ENCODE measurements at places on chromosomes 2 and 18.

DNA sequence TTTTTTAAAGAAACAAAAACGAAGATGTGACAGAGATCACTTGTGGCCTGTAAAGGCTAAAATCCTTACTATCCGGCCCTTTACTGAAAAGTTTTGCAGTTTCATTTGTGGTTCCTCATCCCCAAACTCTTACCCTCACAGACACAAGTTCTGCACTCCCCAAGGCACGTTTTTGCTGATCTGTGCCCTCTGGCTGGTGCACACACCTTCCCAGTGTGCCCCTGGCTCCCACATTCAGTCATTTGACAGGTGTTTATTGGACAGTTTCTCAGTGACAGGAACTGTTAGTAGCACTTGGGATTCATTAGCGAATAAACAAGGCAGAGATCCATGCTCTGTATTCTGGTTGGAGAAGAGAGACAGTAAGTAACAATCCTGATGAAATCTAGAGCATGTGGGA is 22.8 kb downstream of the ZAP70 start:
- no peak for DNase-seq

DNA sequence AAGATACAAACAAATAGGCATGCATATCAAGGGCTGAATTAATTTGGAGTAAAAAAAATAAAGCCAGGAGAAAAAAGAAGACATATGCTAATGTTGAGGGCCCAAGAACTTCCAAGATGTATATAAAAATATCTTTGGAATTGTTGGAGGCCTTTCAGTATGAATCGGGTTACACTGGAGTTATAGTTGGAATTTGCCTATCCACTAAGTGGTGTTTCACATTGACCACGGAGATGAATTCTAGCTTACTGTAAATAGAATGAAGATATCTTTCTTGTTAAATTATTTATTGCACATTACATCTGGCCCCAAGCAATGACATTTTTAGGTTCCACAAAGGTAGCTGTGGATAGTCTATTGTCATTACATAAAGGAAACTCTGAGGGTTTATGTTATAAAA is 38.5 kb upstream of the TRIB2 start:
- no peak for DNase-seq

DNA sequence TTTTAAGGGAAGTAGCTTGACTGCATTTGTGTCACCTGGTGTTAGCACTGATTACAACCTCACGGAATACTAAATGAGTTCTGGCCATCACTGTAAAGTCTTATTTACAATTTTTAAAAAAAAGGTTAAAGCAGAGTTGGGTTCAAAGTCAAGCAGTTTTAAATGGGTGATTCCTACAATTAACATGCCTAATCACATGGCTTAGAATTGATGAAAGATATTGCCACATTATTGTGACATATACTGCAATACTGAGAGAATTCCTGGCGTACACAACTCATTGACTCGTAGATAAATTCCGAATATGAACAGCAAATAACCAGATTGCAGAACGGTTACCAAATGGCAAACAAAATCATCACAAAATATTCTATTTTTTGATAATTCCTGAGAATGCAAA is 34.2 kb downstream of the ROCK2 start:
- no peak for DNase-seq

GRCh38 chr2:43049836-43050801 is 176.3 kb downstream of the ZFP36L2 start:
- DNase-seq: no peak

GRCh38 chr2:98039085-98039756 is 43.5 kb upstream of the TMEM131 start:
- no peak for DNase-seq

DNA sequence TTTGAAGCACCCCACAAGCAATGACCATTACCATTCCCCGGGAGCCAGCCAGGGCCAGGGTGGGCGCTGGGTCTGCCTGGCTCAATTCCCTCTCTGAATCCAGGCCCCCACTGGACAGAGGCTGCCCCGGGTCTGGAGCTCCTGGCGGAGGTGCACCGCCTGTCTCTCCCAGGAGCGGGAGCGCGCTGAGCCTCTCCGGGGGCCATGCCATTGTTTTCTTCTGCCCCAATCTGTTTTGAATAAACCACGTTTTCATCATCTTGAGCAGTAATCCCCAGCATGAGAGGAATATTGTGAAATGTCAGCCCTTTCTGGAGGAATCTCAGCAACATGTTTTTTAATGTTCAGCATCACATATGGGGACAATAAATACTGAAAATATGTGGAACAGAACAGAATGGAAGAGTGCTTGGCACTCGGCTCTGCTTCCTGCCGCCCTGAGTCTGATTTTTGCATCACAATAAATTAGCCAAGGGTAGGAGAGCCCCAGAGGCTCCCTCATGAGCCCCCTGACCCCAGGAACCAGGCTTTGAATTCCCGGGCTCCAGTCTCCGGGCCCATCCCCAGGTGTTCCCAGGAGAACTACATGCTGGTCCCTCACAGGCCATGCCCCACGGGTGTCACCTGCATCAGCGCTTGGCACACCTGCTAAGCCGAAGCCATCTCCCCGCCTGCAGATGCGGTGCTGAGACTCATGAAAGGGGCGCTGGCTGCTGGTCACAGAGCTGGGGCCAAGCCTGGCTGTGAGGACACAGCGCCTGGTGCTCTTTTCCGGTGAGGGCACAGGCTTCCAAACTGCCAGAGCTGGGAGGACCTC is 88.8 kb downstream of the INHBB start:
- no peak for DNase-seq

GRCh38 chr2:137000811-137001210 is 235.5 kb downstream of the THSD7B start:
- DNase-seq: no peak

- DNase-seq: peak; percentile 91
Measured at GRCh38 chr2:28390746-28391563, 1.7 kb upstream of the FOSL2 start.

- DNase-seq: no peak
Measured at GRCh38 chr2:183919926-183920325, 678.4 kb upstream of the ZNF804A start.

- peak; percentile 7 for DNase-seq
Measured at GRCh38 chr2:34705551-34706247, 1106.6 kb upstream of the FAM98A start.

DNA sequence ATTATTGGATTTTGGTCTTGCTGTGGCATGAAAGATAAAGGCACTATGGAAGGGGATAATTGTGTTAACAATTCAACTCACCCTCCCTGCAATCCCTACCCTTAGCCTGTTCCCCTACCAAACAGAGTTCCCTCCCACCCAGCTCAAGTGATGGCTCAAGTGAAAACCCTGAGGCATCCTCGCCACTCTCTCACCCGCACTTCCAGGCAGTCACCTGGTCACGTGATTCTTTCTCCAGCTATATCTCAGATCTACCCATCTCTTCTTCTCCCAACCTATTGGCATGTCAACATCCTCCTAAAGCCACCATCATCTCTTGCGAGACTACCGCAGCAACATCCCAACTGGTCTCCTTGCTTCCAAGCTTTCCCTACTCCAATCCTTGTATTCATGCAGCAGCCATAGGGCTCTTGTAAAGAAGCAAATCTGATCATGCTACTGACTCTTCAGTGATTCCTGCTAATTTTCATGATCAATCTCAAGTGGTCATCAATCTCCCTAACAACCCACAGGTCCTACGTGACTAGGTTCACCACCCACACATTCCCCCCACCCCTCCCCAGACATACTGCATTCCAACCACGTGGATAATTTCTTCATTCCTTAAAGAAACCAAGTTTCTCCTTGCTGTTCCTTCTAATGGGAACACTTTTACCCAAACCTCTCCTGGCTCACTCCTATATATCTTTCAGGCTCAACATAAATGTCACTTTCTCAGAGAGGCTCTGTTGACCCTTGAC is 66.7 kb downstream of the MBD2 start:
- DNase-seq: no peak

DNA sequence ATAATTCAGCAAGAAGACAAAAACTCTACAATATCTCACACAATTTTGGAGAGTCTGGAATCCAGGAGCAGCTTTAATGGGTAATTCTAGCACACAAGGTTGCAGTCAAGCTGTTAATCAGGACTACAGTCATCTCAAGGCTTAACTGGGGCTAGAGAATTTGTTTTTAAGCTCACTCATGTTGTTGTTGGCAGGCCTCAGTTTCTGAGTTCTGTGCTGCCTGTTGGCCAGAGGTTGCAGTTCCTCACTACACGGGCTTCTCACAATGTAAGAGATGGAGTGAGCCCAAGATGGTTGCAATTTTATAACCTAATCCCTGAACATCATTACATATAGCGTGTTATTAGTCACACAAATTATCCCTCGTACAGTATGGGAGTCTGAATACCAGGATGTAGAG is 50.6 kb upstream of the TMEFF2 start:
- DNase-seq: no peak

- DNase-seq: no peak
Measured at GRCh38 chr18:58405107-58405898, 223.6 kb downstream of the ALPK2 start.

DNA sequence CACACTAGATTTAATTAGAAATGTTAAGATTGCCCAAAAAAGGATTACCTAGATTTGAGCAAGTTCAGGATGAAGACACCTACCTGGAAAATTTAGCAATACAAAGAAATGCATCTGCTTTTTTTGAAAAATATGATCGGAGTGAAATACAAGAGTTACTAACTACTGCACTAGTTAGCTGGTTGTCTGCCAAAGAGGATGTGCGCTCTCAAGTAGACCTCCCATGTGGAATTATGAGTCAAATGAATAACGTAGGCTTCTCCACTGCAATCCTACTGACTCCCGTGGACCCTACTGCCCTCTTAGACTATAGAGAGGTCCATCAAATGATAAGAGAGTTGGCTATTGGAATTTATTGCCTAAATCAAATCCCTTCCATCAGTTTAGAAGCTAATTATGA is 2.0 kb downstream of the ANKAR start:
- DNase-seq: no peak

- no peak for DNase-seq
Measured at GRCh38 chr2:37907501-37908225, 17.4 kb upstream of the RMDN2 start.

DNA sequence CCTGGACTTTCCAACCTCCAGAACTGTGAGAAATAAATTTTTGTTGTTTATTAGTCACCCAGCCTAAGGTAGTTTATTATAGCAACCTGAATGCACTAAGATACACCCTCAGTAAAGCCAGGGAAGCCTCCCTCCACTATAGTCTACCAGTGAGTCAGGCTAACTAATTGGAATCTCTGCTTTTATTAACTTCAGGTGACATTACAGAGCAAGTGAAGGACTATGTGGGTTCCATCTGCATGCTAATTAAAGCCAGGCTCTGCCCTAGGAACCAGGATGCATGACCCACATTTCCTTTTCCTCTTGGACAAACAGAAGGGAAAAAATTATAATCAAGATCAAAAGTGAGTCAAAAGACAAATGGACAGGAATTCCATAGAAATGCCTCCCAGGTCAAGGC is 56.1 kb downstream of the ZC3H8 start:
- no peak for DNase-seq

- no peak for DNase-seq
Measured at GRCh38 chr2:26989156-26989555, 18.7 kb downstream of the MAPRE3 start.

GRCh38 chr2:160615706-160616105 is 122.1 kb upstream of the RBMS1 start:
- no peak for DNase-seq

- no peak for DNase-seq
Measured at GRCh38 chr2:232979871-232980461, 33.1 kb downstream of the NGEF start.

DNA sequence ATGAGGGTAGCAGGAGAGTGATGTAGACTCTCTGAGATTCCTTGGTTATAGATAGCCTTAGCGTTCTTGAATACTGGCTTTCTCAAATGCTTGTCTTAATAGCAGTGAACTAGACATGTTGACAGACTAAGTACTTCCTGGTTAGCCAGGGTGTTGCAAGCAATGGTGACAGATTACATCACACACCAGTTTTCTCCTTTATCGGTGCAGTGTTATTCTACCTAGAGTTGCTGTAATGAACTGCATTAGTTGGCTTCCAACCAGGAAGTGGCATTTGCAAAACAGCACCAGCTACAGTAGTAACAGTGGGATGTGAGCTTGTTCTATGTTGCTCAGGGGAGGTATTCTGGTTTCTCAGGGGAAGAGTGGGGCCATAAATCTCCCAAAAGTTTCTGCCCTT is 582.2 kb upstream of the DDX18 start:
- DNase-seq: no peak

DNA sequence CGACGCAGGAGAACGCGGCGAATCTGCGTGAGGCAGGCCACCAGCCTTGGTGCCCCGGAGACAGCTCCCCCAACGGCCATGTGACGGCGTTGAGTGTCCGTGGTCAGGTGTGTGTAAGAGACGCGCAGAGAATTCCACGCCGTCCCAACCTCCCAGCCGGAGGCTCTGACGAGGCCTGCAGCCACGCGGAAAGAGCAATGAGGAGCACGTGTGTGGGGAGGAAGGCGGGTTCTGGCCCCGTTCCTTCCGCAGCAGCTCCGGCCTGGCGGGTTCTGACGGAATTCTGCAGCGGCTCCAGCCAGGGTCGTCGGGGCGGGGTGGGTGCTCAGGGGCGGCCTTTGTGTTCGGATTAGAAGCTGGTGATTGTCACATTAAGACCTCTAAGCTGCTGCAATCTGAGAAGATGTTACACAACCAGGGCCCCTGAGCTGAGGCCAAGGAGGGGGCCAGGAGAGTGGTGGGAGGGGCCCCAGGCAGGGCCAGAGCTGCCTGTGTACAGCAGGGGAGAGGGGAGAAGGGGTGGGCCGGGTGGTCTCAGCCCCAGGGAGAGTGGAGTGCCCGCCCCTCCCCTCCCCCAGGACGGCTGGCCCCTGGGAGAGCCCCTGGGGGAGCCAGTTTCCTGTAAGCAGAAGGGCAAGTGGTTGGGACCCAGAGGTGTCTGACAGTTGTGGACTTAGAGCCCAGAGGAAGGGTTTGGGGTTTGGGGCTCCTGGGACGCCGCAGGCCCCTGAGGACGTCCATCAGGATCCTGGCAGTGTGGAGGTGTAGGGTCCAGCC is 5.1 kb upstream of the GAL3ST2 start:
- no peak for DNase-seq

- DNase-seq: no peak
Measured at GRCh38 chr18:8860845-8861642, 155.7 kb downstream of the MTCL1 start.

GRCh38 chr2:239644011-239644410 is 243.2 kb upstream of the HDAC4 start:
- DNase-seq: no peak

DNA sequence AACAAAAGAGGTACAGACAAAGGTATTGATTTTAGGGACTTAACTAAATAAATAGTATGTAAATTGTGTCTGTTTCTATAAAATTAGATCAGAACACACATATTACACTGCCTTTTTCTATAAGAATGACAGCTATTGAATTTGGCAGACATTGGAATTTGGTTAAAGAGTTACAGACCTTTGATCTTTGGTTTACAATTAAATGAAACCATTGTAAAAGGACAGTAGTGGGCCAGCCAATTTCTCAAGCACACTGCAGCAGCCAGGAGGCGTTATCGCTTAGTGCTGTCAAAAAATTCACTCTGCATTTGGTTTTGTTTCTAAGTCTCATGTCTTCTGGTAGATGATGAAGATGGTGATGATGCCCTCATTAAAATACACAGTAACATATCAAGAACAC is 175.9 kb downstream of the NR4A2 start:
- DNase-seq: no peak

All from right kidney (tissue), 9 donors.